ENCODE measurements at places on chromosomes 1 and 21. TPM values are rescaled to one million over a fixed set of nuclear protein-coding genes. Genes with fewer than 3 reads are reported as not detected.
A peak's percentile ranks its signal among the peaks of the same experiment; 100 is the strongest.

DNA sequence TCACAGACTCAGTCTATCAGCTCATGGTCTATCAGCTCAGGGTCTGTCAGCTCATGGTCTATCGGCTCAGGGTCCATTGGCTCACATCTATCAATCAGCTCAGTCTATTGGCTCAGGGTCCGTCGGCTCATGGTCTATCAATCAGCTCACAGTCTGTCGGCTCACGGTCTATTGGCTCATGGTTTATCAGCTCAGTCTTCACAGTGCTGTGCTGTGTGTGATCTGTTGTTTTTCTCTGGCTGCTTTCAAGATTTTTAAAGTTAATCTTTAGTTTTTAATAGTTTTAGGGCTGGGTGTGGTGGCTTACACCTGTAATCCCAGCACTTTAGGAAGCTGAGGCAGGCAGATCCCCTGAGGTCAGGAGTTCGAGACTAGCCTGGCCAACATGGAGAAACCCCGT is 14.4 kb downstream of the C1orf159 start:
- peaks cover 3% of the 10 kb centered on the region for H3K27me3 ChIP-seq
- H3K4me3 ChIP-seq: no peak overlapping the region
- DNase-seq: no peak
- peaks cover 58% of the 10 kb centered on the region for H3K4me1 ChIP-seq

DNA sequence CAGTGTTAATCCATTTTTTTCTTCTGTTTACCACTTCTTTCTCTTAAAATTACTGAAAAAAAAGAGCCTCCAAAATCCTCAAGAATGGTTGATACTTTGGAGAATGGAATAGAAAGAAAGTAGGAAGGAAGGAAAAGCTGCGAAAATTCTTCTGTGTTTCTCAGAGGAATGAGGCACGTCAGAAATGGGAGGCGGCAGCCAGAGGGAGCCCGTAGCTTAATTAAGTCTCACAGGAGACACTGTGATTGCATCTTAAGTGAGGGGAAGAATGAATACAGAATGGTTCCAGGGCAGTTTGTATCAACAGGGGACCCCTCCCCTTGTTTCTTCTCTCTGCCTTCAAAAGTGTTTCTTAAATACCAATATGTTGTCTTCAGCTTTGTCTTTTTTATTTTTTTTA is 1099.5 kb downstream of the PLA2G4A start:
- H3K27me3 ChIP-seq: no peaks in the 10 kb centered on the region
- no peak overlapping the region for H3K4me3 ChIP-seq
- no peak overlapping the region for H3K27ac ChIP-seq
- no peaks in the 10 kb centered on the region for H3K36me3 ChIP-seq
- DNase-seq: no peak

DNA sequence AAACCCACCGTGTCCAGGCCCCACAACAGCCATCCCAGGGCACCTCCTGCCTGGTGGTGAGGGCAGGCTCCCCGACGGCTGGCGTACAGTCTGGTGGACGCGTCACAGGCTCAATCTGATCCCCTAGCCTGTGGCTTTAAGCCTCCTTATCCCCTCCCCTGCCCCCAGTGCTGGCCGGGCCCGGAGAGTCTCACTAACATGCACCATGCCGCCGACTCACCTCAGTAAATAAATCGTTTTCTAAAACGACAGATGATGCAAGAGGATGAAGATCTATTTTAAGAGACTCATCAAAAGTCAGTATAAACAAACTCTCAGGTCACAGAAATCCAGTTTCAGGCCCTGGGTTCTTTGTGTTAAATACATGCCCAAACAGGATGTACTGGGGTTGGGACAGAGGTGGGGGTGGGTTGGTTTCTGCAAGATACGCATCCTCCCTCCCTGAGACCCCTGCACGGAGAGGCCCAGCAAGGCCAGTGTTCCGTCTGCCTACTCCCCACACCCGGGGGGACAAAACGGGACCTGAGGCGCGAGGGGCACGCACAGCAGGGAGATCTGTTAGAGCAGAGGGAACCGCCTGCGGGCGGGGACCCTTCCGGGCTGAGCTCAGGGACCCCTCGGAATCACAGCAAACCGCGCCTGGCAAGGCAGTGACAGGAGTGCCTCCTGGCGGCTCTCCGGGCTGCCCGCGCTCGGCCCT is 3.1 kb downstream of the PANK4 start:
- peak overlapping the region; percentile 85 for H3K4me3 ChIP-seq
- H3K4me1 ChIP-seq: peaks cover 36% of the 10 kb centered on the region
- peak; percentile 50 for DNase-seq
- H3K27ac ChIP-seq: peak overlapping the region; percentile 87
- H3K27me3 ChIP-seq: peaks cover 1% of the 10 kb centered on the region

- DNase-seq: no peak
- no peak overlapping the region for H3K27ac ChIP-seq
- no peak overlapping the region for H3K4me3 ChIP-seq
- H3K27me3 ChIP-seq: peaks cover 86% of the 10 kb centered on the region
- peaks cover 42% of the 10 kb centered on the region for H3K4me1 ChIP-seq
These were observed 10.6 kb downstream of the PAX7 start for GRCh38 chr1:18641005-18641941.

- H3K27ac ChIP-seq: no peak overlapping the region
- no peak overlapping the region for H3K4me3 ChIP-seq
- no peak for DNase-seq
- no peaks in the 10 kb centered on the region for H3K4me1 ChIP-seq
- H3K36me3 ChIP-seq: no peaks in the 10 kb centered on the region
- H3K27me3 ChIP-seq: no peaks in the 10 kb centered on the region
These were observed 11.8 kb upstream of the AMIGO1 start for GRCh38 chr1:109521002-109521951.

GRCh38 chr21:39597595-39597994 is 15.1 kb upstream of the B3GALT5 start:
- H3K36me3 ChIP-seq: no peaks in the 10 kb centered on the region
- DNase-seq: no peak
- H3K27ac ChIP-seq: no peak overlapping the region
- H3K4me3 ChIP-seq: no peak overlapping the region
- H3K4me1 ChIP-seq: no peaks in the 10 kb centered on the region

The AMY1B gene
- total RNA-seq: not detected

The CBR1 gene
- total RNA-seq: 47.2 TPM

The HIPK1 gene
- 55.7 TPM for total RNA-seq

The ARHGAP30 gene
- 171 TPM for total RNA-seq

- peak overlapping the region; percentile 20 for H3K4me3 ChIP-seq
- no peak overlapping the region for H3K27ac ChIP-seq
- peaks cover 44% of the 10 kb centered on the region for H3K4me1 ChIP-seq
These were observed 2.5 kb downstream of the OLIG2 start for GRCh38 chr21:33028287-33028670.

- no peaks in the 10 kb centered on the region for H3K36me3 ChIP-seq
- H3K4me1 ChIP-seq: no peaks in the 10 kb centered on the region
- no peak for DNase-seq
- no peak overlapping the region for H3K27ac ChIP-seq
- no peak overlapping the region for H3K4me3 ChIP-seq
These were observed 71.1 kb downstream of the SETD4 start for GRCh38 chr21:35989138-35989735.

The TMEM240 gene
- 0.29 TPM for total RNA-seq

The FABP3 gene
- not detected for total RNA-seq

GRCh38 chr1:239387304-239388158 is 1.2 kb downstream of the CHRM3 start:
- peak; percentile 11 for DNase-seq
- H3K4me1 ChIP-seq: peaks cover 27% of the 10 kb centered on the region
- H3K36me3 ChIP-seq: no peaks in the 10 kb centered on the region
- H3K4me3 ChIP-seq: peak overlapping the region; percentile 62
- H3K27me3 ChIP-seq: peaks cover 54% of the 10 kb centered on the region

DNA sequence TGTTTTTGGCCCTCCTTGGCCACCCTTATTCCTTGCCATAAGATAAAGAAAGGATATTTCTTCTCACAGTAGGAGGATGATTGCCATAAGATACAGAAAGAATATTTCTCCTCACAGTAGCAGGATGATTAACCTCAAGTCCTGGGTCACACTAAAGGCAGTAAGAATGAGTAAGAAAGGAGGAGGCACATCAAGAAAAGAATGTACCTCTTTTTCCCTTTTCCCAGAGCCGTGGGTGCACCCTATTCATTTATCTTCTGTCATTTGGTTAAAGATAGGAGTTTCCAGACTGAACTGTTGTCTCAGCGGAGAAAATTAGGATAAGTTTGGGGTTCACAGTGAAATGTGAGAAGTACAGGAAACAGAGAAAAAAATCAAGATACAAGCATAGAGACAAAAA is 52.5 kb downstream of the LRRC8C start:
- H3K27me3 ChIP-seq: no peaks in the 10 kb centered on the region
- H3K4me1 ChIP-seq: peaks cover 61% of the 10 kb centered on the region
- no peak for DNase-seq
- peaks cover 69% of the 10 kb centered on the region for H3K36me3 ChIP-seq

GRCh38 chr1:248710305-248710900 is 7.8 kb upstream of the OR14I1 start:
- no peak for DNase-seq
- H3K27ac ChIP-seq: no peak overlapping the region
- H3K36me3 ChIP-seq: no peaks in the 10 kb centered on the region
- H3K4me3 ChIP-seq: no peak overlapping the region

DNA sequence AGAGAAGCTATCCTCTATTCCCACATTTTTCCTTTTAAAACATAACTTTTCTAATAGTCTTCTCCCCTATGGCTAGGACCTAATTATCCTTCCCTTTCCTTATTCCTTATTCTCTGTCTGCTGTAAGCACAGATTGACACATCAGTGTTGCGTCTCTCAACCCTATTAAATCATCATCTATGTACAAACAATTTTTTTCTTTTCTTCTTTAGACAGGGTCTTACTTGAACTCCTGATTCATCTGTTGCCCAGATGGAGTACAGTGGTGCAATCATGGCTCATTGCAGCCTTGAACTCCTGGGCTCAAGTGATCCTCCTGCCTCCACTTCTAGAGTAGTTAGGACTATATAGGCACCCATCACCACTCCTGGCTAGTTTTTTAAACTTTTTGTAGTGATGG is 8.3 kb downstream of the KLHDC9 start:
- peaks cover 19% of the 10 kb centered on the region for H3K36me3 ChIP-seq
- H3K4me3 ChIP-seq: no peak overlapping the region
- no peaks in the 10 kb centered on the region for H3K27me3 ChIP-seq
- peaks cover 25% of the 10 kb centered on the region for H3K4me1 ChIP-seq
- peak overlapping the region; percentile 0 for H3K27ac ChIP-seq
- no peak for DNase-seq
